ENCODE measurements at places on chromosomes 7 and 10.

DNA sequence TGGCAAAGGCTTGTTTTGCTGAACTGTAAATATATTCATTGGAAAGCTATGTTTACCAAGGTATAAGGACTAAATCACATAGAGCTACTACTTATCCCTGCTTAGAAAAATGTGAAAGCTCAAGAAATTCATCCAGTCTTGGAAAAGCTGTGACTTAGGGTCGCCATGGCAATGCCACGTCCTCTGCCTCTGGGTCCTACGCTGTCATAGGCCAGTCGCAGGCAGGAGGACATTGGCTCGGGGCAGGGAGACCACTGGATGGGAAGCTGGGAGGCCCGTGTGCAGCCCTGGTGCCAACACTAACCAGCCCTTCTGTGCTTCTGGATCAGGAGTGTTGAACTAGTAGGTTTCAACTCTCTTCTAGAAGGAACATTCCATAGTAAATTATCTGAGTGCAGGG lies 67.3 kb upstream of the PDZD8 start:
- no peak for DNase-seq

GRCh38 chr7:131224996-131225395 lies 102.7 kb upstream of the MKLN1 start:
- DNase-seq: no peak

- no peak for DNase-seq
Observed at GRCh38 chr10:44253769-44254462, 131.0 kb downstream of the CXCL12 start.

DNA sequence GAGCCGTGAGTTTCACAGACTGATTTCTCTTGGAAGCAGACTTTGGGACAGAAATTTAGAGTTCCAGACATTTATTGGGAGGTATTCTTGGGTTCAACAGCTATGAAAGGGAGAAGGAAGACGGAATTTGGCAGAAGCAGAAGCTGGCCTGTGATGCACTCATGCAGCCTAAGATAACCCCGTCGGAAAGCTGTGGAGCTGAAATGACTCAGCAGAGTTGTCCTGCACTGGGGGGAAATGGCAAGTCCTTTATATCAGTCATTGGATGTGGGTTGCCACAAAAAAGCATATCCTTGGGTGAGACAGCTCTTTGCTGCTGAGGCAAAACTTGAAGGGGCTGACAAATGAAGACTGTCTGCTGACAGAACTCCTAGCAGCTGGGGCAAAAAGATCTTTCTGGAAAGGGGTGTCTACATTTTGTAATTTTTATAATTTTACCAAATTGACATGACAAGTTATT lies 11.5 kb upstream of the MICU1 start:
- DNase-seq: no peak

DNA sequence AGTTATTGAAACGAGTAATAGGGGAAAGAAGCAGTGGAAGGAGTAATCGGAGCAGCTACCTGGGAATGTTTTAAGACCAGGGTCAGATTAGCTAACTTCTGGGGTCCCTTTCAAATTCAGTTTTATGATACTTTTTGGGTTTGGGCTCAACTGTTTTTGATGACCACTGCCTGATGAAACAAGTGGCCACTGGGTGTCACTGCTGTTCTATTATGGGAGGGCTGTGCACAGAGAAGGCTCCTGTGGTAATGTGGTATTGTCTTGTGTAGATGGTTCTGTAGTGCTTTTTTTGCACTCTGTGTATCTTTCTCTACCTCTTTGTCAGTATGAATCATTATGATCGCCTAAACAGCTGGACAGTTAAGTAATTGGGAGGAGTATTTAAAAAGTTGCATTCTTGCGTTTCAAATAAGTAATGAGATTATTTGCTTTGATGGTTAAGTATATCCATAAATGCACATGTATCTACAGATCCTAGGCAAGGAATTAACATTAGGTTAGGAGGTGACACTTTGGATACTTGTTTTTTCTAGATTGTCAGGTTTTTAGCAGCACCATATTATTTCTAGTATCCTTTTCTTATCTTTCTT lies 128.4 kb downstream of the ABCA13 start:
- DNase-seq: peak; percentile 24

DNA sequence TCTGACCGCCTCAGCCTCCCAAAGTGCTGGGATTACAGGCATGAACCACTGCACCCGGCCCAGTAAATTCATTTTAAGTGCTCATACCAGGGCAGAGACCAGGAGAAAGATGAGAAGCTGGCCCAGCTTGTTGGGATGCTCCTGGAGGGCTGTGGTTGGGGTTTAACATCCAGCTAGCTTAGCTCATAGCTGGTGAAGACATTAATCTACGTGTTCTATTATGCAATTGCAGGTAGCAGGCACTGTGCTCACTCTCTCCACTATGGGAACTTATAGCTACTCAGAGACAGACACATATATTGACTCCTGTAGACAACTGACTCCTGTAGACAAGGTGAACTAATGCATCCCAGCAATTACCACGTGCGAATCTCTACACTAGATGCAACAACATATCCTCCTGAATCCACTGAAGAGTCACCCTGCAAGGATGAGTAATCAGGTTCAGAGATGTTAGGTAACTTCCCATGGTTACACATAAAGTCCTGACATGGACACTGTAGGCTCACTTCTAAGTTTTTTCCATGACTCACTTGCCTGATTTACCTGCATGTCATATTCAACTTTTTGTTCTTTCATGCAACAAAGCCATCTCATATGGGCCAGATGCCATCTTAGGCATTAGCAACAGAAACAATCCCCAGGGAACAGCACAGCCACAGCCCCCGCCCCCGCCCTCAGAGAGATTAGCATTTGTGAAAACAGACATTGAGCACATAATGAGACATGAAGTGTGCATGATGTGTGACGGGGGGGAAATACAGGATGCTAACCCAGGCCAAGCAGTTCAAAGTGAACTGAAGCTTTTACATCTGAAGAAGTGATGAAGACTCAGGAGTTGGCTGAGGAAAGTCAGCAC lies 37.2 kb downstream of the ERLIN1 start:
- no peak for DNase-seq

- DNase-seq: no peak
Observed at GRCh38 chr10:48456808-48457761, 147.8 kb downstream of the ARHGAP22 start.

DNA sequence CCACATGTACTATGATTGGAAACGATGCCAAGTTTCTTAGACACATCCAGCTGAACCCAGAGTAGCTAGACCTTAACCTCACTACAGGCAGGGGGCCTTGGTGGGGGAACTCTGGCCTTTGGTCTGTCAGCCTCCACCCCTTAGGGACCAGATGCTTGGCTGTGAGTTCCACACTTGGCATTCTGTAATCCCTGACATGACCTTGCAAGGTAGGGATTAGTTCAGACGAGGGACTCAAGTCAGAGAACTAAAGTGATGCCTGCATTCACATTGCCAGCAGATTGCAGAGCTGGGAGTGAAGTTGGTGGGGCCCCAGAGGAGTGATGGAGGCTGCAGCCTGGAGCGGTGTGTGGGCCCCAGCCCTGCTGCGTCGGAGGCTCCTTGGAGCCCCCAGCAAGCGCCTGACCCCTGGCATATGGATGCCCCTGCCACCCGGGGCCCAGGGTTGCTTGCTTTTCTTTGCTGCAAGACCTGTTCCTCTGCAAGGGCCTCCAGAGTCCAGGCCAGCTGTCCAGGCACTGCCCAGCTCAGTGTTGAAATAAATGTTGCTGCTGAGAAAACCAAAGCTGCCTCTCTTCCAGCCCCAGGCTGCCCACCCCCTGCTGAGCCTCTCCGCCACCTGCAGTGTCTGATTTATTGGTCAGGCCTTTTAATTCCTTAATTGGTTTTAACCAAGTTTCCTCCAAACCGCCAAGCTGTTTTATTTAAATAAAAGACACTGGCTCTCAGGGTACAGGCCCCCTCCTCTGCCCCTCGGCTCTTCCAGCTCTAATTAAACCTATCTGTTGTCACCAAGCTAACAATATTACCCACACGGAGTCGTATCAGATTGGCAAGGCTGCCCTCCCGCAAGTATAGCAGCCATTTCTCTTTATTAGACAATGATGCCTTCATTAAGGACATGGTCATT lies 4.7 kb downstream of the NPTX2 start:
- DNase-seq: no peak

DNA sequence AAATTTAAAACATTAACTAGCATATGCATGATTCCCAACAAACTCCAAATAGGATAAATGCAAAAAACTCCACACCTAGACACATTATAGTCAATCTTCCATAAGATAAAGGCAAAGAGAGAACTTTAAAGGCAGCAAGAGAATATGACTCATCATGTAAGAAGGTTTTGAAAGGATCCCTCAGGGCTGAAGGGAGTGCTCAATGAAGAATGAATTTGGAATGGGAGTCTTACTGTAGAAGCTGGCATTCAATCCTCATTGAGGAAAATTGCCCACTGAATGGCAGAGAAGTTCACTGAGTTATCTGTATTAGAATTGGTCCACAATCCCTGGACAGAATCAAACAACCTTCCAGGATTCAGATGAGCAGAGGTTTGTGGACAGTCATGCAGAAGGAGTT lies 26.1 kb upstream of the ZNF365 start:
- no peak for DNase-seq

DNA sequence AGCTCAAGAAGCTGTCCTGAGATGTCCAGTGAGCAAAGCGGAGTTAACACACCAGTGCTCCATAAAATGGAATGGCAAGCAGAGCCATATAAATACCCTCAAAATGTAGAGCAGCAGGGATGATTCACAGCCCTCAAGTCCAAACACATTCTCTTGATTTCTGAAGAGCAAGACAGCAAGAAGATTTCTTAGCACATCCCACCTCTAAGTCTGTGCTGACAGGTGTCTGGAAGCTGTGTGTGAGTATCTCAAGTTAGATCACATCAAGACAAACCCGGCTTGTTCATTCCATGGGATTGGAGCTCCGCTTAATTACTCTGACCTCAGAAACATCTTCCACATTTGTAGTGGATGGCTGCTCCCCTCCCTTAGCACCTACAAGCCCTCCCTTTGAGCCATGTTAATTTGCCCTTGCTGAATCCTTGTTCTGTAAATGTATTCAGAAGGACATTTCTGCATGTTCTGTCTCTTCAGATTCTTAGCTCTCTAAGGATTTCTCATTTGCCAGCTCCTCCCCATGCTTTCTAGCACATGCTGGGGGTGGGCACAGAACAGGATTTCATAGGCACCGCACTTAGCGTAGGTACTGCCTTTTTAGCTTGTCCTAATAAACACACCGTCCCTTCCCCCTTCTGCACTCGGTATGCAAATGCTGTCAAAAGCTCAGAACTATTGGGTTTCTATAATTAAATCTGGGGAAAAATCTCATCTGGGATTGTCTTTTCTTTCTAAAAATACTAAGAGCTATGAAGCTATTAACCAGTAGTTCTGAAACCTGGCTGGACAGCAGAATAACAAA lies 112.7 kb downstream of the CPXM2 start:
- DNase-seq: no peak

DNA sequence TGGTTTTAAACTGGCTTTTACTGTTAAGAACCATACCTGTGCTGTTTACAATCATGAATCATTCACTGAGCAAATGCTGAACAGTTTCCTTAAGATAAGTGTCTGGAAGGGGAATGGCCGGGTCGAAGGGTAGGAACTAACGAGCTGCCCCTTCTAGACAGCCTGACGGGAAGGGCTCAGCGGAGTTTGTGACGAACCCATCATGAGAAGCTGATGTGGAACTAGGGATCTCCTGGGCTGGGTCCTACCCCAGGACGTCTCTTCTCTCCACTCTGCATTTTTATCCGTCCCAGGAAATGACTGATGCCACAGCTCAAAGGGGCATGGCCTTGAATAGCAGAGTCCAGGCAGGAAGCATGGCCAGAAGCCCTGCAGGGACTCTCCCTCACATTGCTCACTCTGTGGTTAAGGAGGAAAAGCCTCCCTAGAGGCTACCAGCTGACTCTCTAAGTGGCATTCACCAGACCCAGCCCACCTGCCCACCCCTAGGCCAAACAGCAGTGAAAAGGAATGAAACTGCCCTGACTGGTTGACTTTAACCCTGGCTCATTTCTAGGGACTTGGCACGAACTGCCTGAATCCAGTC lies 112.0 kb downstream of the PFKFB3 start:
- no peak for DNase-seq

DNA sequence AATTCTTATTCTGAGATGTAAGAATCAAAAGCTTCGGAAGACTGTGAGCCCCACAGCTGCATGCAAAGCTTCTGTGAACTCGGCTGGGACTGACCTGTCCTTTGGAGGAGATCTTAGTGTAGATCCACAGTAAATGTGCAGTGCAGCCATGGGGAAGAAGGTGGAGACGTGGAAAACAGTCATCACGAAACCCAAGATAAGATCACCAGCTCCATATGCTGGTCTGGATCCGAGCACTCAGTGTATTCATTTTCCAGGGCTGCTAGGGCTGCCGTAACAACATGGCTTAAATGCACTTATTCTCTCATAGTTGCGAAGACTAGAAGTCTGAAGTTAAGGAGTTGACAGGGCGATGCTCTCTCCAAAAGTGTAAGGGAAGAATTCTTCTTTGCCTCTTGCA lies 143.0 kb upstream of the TCF7L2 start:
- DNase-seq: no peak

- DNase-seq: no peak
Observed at GRCh38 chr10:111473361-111473760, 396.5 kb downstream of the ADRA2A start.

DNA sequence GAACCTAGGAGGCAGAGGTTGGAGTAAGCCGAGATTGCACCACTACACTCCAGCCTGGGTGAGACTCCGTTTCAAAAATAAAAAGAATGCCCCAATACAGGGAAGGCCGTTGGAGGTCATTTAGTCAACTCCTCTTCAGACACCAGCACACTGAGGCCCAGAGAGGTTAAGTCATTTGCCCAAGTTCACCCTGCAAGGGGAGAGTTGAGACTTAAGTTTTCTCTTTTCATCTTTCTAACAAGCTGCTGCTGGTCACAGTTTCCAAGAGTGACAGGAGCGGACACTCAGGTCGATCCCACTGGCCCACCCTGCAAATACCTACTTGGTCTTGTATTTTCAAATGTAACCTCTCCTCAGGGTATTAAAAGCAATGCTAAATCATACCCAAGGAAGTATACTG lies 30.4 kb upstream of the VCL start:
- no peak for DNase-seq

- no peak for DNase-seq
Observed at GRCh38 chr10:73366381-73367298, 8.0 kb upstream of the CFAP70 start.

GRCh38 chr10:3783682-3784432 lies 1.2 kb downstream of the KLF6 start:
- DNase-seq: peak; percentile 62

DNA sequence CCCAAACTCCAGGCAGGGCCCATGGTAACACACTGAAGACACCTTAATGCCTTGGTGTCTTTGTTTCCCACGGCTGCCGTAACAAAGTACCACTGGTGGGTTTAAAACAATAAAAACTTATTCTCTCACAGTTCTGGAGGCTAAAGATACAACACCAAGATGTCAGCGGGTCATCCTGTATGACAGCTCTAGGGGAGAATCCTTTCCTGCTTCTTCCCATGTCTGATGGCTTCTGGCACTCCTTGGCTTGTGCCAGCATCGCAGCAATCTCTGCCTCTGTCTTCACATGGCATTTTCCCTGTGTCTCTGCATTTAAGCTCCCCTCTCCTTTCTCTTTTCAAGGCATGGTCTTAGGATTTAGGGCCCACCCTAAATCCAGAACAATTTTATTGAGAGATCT lies 33.1 kb downstream of the PRSS2 start:
- no peak for DNase-seq

- no peak for DNase-seq
Observed at GRCh38 chr7:158587162-158588084, at the start of gene PTPRN2. PTPRN2 (minus strand) TSS chr7:158587823.

Data from NCI-H1417 treated with DMSO at 0.1 percent for 48 hours (cell line).